ENCODE measurements at places on chromosomes 13 and 19.

DNA sequence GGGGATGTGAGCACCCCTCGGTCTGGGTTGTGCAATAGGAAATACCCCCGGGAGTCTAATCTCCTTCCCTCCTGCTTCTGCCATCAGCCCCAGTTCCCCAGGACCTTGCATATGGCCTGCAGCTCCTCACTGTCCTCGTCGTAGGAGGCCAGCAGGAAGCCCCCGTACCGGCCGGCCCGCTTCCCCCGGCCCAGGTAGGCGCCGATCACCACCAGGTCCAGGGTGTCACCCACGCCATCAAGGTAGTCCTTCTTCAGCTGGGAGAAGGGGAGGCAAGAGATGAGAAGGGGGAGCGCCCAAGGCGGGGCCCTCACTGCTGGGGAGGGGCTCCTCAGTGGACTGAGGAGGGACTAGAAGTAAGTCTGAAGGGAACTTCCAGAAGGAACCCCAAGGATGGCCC lies 10.4 kb upstream of the PLA2G4C start:
- no peak for DNase-seq

DNA sequence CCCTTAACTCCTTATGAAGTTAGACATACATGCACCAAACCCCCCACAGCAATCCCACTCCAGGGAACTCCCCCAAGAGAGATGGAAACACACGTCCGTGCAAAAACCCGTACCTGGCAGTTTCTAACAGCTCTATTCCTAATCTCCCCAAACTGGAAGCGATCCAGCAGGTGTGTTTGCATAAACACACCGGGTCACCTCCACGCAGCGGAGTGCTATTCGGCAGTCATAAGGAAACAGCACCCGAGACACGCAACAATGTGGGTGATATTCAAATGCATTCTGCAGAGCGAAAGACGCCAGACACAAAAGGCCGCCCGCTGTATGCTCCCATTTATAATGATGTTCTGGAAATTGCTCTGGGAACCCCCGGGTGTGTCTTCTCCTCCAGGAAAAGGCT lies 6.8 kb upstream of the ZNRF4 start:
- DNase-seq: no peak

DNA sequence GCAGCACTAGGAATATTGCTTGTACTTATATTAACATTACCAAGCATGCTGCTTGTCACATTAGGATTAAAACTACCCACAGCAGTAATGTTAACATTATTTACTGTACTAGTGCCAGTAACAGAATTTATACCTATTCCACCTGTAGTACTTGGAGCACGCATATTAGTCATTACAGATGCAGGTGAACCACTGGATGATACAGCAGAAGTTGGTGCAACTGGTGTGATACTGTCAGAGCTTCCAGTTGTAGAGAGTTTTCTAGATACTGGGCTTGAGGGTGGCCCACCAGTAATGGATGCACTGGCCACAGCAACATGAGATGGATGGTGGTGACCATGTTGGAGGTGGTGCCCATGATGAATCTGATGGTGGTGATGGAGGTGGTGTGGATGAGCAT lies 1.1 kb downstream of the TSC22D1 start:
- no peak for DNase-seq

DNA sequence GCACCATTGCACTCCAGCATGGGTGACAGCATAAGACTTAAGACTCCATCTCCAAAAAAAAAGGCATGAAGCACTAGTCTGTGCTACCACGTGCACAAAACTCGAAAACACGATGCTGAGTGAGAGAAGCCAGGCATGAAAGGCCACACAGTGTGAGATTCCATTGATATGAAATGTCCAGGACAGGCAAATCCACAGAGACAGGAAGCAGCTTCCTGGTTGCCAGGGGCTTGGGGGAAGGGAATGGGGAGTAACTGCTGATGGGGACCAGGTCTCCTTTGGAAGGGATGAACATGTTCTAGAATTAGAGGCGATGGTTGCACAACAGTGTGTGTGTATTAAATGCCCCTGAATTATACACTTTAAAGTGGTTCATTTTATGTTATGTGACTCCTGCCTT lies 15.9 kb upstream of the JUND start:
- no peak for DNase-seq

DNA sequence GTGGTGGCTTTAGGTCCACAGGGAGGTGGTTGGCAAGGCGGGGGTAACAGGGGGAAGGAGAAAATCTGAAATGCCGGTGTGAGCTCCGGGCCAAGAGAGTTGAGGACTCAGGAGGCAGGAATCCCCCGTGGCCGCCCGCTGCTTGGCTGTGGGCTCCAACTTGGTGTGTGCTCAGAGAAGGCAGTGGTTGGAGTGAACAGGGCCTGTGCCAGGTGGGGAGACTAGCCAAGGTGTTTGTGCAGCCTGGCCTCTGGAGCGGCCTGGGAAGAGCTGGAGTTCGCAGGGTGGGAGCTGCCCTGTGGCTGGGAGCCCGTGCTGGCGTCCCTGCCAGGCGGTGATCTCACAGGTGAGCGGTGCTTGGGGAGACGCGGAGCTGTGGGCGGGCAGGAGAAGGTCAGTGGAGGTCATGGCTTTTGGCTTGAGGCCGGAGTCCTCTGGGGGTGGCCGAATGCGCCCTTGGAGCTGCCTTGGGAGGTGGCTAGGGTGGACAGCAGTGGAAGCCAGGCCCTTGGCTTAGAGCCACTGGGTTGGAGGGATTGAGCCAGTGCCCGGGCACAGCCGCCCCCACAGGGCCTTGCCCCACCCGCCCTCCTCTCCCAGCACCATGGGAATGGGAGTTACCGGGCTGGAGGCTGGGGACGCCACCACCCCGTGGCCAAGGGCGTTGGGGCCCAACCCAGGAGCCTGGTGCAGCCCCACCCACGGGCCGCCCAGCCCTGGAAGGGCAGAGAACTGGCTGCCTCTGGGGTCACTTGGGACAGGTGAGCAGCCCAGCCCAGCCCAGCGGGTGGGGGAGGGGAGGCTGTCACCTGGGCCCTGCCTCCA lies 7.1 kb upstream of the CIRBP start:
- no peak for DNase-seq

- DNase-seq: no peak
Observed at GRCh38 chr13:48892053-48892687, 83.5 kb upstream of the FNDC3A start.

DNA sequence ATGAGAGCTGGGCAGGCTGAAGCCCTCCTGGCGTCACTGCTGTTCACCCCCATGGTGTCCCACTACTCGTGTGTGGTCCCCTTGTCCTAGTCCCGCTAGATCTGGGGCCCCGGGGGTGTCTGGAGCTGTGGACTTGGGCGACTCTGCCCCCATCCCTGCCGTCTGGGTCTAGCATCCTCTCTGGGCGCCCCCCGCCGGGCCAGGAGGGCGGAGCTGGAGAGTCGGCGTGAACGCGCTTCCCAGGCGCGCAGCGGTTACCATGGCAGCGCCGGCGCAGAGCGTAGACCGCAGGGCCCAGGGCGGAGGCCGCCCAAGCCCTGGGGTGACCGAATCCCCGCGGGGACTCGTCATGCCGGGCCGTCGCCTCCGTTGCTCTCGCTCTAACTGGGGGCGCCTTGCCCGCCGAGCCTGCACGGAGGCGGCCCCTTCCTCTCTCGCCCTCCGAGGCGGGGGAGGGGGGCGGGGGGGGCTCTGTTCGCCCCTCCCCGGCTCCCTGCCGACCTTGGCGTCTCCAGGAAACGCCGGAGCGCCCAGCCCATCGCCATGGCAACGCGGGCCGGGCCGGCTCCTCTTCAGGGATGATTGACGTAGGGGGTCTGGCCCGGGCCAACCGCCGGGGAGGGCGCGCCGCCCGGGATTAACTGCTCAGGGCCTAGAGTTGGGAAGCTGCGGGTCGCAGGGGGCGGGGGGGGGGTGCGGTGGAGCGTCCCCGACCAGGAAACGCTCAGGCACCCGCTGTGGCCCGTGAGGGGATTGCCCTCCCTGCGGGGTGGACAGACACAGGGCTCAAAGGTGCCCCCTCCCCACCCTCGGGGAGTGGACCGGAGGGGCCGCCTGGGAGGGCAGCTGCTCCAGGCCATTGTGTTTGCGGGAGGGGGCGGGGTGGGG lies 8.9 kb downstream of the ISYNA1 start:
- DNase-seq: peak; percentile 59

- no peak for DNase-seq
Observed at GRCh38 chr19:23887642-23888041, 27.0 kb upstream of the ZNF726 start.

Data from activated CD4-positive, alpha-beta T cell treated with anti-CD3 and anti-CD28 coated beads for 24 hours (primary cell).